ENCODE measurements at places on chromosomes 7 and 10. TPM values are rescaled to one million over a fixed set of nuclear protein-coding genes. Genes with fewer than 3 reads are reported as not detected.

DNA sequence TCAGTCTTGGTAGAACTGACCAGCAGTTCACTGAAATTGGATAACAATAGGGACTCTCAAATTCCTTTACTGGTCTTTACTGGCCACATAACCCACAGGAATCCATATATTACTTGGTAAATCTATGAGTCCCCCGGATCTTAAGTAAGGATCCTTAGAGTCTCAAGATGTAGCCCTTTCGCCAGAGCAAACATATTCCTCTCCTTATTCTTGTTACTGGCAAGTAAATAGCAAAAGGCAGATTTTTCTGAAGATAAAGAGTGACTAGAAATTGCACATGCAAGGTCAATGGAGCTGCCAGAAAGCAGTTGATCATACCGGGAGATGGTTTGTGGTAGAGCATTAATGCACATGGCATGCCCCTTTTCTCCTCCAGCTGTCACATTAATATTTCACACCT, 283.0 kb downstream of the HDAC9 start:
- H3K4me1 ChIP-seq = no peaks in the 10 kb centered on the region
- no peaks in the 10 kb centered on the region for H3K36me3 ChIP-seq
- no peak overlapping the region for H3K27ac ChIP-seq
- DNase-seq = no peak
- H3K4me3 ChIP-seq = no peak overlapping the region

- no peaks in the 10 kb centered on the region for H3K27me3 ChIP-seq
- no peak overlapping the region for H3K4me3 ChIP-seq
- H3K27ac ChIP-seq = no peak overlapping the region
- DNase-seq = no peak
- no peaks in the 10 kb centered on the region for H3K4me1 ChIP-seq
Observed at GRCh38 chr10:75568450-75569130, 137.2 kb downstream of the LRMDA start.

The ARL5B gene
- polyA plus RNA-seq = 39.1 TPM

The CDNF gene
- 3.2 TPM for polyA plus RNA-seq

Measured in large intestine (tissue), 12 donors.